ENCODE measurements at places on chromosomes 1 and 21.

DNA sequence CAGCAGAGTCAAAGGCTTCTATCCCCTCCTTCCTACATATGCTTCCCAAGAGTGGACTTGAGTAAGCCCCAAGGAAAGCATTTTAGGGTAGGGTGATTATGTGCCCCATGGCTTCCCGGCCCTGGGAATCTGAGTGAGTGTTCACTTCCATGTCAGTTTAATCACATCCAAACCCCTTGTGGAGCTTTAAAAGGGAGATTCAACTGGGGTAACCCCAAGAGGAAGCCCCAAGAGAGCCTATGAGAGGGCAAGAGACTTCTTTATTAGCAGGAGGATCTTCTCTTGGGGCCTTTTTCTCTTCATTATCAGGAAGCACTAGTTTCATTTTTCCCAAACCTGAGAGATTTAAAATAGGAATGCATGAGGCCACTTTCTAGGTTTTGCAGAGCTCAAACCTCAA is 97.0 kb upstream of the IRF2BP2 start:
- DNase-seq, result no peak

GRCh38 chr1:221139991-221140390 is 260.7 kb downstream of the HLX start:
- no peak for DNase-seq

- no peak for DNase-seq
Measured at GRCh38 chr1:229229137-229229720, 41.7 kb upstream of the RAB4A start.

DNA sequence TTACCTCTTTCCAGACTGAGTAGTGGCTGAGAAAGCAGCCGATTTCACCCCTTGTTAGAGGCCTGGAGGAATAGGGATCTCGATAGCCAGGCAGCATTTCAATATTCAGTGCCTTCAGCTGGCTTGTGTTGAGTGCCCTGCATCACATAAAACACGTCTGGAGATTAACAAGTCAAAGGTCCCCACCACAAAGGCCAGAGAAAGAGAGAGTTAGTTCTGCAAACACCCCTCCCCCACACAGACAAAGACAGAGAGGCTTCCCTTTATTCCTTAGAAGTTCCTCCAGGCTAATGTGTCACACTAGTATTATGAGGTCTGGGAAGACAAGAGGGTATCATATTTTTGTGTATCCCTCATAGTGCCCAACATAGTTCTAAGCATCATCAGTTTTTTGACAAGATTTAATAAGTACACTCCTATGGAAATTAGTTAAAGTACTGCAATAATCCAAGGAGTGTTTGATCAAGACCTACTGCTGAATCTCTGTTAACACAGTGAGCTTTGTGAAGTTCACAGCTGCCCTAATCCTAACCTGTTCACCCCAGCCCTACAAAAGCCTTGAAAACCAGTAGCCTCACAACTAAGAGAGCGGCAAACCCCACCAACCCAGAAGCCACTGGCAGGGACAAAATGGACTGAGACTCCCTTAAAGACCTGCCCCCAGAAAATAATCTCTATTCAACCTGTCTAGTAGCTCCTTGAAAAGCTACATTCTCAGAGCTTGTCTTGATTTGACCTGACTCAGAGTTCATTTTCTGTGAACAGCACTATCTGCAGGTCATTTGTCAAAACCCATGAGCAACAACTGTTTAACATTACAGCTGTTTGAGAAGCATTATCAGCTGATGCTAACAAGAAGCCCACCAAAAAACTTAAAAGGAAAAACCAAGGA is 91.9 kb downstream of the COLGALT2 start:
- DNase-seq, result no peak

GRCh38 chr1:101311146-101311920 is 74.5 kb downstream of the S1PR1 start:
- DNase-seq, result no peak

DNA sequence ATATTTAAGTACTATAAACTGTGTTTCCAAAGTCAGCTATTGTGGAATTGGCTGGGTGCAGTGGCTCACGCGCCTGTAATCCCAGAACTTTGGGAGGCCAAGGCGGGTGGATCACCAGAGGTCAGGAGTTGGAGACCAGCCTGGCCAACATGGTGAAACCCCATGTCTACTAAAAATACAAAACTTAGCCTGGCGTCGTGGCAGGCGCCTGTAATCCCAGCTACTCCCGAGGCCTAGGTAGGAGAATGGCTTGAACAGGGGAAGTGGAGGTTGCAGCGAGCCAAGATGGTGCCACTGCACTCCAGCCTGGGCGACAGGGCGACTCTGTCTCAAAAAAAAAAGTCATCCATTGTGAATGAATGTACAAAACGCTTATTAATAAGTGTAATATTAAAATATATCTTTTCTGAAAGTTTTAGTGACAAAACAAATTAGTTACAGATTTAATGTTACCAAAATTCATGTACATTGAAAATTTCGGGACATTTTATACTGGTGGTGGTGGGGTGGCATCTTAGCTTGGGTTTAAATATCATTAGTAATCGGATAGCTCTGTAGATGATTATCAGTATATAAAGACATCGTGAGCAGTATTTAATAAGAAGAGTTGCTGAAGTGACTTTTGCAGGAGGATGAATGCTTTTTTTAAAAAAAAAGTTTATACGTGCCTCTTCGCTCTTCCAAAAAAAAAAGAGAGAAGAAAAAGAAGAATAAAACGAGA is 503 bp upstream of the SRSF11 start:
- DNase-seq, result no peak

- DNase-seq, result no peak
Measured at GRCh38 chr1:203017061-203017460, 9.2 kb upstream of the PPFIA4 start.

DNA sequence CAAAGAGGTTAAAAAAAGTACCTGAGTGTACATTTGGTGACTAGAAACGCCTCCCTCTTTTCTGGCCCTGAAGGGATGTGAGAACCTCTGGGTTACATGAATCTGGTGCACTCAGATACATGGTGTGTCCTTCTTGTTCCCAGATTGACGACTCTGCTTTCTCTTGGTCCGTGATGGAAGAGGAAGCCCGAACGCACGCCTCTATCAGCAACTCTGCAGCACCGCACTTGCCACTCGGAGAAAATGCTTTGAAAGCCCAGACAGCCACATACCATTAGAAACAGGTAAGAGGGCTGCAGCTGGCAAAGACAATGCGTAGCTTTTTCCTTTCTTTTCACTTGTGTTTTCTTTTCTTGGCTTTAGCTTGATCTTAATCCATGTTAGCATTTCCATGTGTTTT is 21.1 kb upstream of the ZBTB21 start:
- no peak for DNase-seq

DNA sequence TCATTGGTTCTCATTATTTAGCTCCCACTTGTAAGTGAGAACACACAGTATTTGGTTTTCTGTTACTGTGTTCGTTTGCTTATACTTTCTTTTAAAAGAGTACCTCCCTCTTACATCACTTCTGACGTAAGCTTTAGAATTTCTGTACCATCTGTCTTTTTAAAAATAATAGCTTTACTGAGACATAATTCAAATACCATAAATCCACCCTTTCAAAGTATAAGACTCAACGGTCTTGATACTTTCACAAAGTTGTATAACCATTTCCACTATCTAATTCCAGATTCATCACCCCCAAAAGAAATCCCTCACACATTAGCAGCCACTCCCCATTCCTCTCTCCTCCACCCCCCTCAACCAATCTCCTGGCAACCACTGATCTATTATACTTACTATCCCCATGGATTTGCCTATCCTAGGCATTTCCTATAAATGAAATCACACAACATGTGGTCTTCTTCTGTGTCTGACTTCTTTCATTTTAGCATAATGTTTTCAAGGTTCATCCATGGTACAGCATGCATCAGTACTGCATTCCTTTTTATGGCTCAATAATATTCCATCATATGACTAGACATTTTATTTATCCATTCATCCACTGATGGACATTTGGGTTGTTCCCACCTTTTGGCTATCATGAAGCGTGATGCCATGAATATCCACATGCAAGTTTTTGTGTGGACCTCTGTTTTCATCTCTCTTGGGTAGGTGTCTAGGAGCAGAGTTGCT is 104.7 kb downstream of the HLCS start:
- DNase-seq, result no peak

GRCh38 chr1:33175865-33176264 is 6.0 kb downstream of the TRIM62 start:
- DNase-seq, result no peak

DNA sequence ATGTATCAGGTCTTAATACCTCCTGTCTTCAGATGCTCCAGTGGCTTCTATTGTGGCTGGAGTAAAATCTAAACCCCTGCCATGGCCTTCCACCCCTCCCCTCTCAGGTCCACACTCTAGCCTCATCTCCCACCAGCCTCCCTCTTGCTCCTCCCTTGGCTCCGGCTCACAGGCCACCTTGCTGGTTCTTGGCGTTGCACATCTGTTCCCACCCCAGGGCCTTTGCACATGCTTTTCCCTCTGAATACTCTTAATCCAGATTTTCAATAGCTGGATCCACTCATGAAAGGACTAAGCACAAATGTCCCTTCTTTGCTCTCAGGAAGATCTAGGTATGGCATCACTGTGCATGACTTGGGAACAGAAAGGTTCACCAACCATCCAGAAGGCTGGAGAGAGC is 415.4 kb upstream of the VAMP3 start:
- DNase-seq, result no peak

GRCh38 chr1:116850436-116850835 is 59.3 kb upstream of the PTGFRN start:
- no peak for DNase-seq

- DNase-seq, result no peak
Measured at GRCh38 chr1:43481491-43481890, 27.8 kb upstream of the HYI start.

Measured in activated naive CD4-positive, alpha-beta T cell (primary cell).